ENCODE measurements at places on chromosomes 2 and 18.

- DNase-seq: no peak
Measured at GRCh38 chr18:7980656-7981055, 413.5 kb downstream of the PTPRM start.

DNA sequence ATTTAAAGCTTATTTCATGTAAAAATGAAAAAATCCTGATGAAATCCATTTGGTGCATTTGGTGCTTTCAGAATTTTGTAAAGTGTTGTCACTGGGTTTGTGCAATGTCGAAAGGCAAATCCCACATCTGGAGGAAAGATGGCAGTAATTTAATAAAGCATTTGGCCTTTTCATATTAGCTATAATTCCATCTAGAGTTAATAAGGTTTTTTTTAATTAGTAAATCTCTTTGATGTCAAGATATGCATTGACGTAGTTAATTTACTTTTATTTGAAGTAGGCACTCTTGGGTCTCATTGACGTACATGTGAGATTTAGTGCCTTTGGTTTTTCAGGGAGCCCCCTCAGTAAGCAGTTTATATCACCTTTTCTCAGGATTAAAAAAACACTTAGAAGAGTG, 12.3 kb upstream of the GAREM1 start:
- no peak for DNase-seq

- DNase-seq: peak; percentile 90
Measured at GRCh38 chr2:54570925-54571694, 115.0 kb downstream of the SPTBN1 start.

DNA sequence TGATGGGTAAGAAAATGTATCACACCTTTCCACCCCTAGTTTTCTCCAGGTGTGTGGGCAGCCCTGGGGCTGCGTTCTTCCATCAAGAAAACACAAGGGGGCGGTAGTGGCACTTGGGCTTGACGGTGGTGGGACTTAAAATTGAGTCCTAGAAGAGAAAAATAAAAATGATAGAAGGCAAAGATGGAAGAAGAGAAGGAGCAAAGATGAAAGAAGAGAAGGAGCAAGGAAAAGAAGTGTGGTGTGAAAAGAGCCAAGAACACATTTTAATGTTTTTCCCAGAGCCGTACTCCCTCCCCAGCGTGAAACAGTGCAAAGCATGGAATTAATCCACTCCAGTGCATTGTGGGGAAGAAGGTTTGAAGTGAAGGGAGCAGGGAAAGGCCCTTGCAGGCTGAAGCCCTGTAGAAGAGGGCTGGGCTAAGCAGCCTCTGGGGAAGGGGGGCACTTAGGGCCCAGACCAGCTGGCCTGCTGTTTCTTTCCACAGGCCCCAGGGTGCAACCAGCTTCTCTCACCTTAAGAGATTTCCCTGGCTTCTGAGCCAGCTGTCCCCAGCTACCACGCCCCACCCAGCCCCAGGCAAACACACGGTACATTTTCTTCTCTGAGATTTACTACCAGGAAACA, 256.8 kb downstream of the RNF152 start:
- DNase-seq: peak; percentile 31

DNA sequence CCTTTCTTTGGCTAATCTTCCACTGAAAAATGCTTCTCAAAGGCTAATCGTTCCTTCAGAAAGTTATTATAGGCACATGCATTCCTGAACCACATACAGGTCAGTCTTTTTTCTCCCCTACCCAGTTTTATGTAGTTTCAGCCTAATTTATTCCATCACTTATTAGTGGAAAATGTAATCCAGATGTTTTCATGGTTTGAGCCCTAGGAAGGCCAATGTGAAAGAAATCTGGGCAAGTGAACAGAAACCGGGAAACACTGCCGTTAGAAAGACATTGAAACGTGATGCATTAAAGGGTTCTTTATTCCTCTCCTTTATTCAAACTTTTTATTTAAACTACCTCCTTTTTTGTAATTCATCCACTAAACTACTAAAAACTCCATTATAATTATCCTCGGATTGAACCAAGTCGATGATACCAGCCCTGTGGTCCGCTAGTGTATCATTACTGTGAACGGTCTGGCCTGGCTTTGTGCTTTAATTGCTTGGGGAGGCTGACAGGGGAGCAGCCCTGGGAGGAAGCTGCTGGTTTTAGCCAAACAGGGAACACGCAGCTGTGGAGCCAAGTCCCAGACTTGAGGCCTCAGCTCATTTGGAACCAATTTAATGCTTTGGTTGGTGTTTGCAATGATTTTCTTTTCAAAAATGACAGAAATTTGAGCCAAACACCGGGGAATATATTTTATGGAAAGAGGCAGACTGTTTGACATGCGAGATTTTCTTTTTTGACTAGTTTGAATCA, 149.2 kb downstream of the ARHGAP28 start:
- DNase-seq: no peak

Data from activated CD4-positive, alpha-beta T cell treated with anti-CD3 and anti-CD28 coated beads, Interleukin-2, Interleukin-4, amounts not matched to agents 100 ng/mL and 50 ng/mL, durations not matched to agents 16 hours and 8 hours (primary cell).